ENCODE measurements at places on chromosomes 7 and 10.

GRCh38 chr7:138563808-138564207 lies 103.7 kb downstream of the TRIM24 start:
- DNase-seq = no peak

GRCh38 chr10:36880898-36881297 lies 244.5 kb upstream of the ANKRD30A start:
- peak; percentile 10 for DNase-seq

GRCh38 chr7:14766747-14767146 lies 135.8 kb downstream of the DGKB start:
- DNase-seq = no peak

DNA sequence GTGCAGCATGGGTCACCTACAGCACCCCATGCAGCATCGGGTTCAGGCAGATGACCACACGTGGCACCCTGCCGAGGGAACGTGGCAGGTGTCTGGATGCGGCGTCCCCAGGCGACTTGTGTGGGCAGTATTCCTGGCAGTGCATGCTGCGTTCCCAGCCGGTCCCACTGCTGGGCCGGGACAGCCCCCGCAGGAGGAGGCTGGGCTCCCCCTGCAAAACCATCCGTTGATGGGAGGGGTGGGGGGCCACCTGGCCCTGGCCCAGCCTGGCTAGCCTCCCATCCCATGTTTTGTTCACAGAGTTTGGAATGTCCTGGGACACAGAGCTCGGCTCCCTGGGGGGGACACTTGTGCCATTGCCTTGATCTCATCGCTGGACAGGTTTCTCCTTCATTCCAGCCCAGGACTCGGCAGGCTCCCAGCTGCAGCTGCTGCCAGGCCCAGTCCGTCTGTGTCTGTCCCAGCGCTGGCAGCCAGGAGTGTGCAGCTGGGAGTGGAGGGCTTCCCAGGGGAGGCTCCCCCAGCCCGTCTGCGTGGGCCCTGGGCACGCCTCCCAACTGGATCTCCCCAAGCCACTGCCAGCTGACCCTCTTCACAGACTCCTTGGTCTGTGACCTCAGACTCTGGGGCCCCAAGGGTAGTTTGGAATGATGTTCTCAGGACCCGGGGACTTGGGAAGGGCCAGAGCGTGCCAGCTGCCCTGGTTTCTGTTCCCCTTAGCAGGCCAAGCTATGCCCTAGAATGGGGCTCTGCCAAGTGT lies 32.6 kb downstream of the TMEM270 start:
- no peak for DNase-seq

DNA sequence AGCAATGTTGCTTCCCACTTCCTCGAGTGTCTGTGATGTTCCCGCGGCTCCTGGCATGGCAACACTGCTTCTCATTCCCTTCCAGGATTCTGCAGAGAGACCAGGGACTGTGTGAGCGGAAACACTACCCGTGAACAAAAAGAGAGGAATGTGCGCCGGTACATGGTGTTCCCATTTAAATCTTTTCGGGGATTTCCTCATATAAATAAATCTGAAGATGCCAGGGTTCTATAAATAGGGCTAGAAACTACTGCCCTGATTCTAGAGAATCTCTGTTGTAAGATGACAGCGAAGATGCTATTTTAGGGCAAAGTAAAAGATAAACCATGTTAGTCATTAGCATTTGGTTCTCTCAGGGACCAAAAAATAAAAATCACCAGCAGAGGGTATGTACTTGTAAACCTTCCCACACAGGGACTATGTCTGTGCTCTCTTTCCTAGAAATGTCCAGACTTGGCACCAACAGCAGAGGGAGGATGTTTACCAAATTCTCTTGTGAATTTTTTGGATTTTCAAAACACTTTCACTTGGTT lies 92.2 kb upstream of the DDC start:
- DNase-seq = no peak

DNA sequence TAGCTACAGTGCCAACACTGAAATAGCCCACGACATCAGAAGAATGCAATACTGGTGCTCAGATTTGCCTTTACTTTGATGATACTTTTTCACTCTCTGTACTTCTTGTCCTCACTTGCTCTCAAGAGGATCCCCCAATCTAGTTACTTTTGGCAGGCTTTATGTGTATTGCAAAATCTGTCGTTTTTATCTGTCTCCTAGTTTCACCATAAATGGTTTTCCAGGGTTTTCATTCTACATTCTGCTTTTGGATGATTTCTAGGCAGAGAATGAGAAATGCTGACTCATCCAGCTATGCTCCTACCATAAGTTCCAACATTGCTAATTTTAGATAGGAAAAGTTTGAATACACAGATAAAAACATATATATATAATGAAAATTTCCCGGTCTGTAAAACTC lies 659.5 kb upstream of the NRG3 start:
- DNase-seq = no peak

DNA sequence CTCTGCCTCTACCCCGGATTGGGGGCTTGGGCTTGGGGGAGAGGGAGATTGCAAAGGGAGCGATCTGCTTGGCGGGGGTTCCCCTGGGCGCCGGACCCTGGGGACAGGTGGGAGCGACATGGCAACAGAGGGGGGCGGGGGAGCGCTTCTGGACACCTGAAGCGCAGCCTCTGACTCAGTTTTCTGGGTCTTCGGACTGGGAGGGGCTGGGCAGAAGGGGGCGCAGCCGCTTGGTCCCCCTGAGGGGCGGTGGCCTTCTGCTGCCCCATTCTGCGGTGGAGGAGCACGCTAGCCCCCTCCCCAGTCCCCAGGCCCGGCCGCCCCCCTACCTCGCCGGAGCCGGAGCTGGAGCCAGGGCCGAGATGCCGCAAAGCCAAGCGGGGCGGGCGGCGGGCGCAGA lies 380 bp downstream of the NAT16 start:
- DNase-seq = no peak

DNA sequence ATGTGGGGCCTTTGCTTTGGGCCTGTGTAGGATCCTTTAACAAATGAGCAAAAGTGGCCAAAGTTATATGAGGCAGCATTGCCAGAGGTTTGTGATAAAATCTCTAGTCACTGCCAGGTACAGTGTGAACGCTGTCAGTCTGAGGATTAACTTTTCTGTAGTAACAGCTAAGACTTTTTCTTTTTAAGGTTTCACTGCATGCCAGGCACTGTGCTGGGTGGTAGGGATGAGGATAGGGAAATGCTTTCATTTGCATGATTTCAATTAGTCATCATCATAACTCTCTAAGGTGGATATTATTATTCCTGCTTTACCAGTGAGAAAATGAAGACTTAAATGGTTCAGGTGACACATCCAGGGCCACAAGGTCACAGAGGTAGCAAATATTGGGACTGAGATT lies 79.7 kb upstream of the BMPER start:
- DNase-seq = no peak

DNA sequence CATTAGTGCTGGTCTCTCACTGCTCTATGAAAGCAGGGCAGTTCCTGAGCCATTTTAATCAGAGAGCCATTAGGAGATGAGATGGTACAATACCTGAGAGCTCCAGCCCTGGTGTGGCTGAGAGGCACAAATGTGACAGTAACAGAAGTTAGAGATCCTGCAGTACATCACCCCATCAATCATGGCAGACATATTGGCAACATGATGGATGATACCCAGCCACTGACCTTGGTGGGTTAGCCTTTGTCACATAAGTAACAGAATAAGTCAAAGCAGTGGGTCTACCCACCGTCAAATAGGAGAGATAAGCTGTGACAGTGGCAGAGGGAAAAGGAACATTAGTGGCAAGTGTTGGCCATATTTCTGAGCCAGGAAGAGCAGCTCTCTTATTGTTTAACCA lies 53.3 kb upstream of the NXPH1 start:
- no peak for DNase-seq

- DNase-seq = no peak
These were observed 939 bp upstream of the VAX1 start for GRCh38 chr10:117138838-117139580.

- DNase-seq = no peak
These were observed 258.0 kb downstream of the ELFN1 start for GRCh38 chr7:1927937-1928644.

- DNase-seq = peak; percentile 47
These were observed 85.5 kb upstream of the LRRN3 start for GRCh38 chr7:111005445-111005844.

- no peak for DNase-seq
These were observed 164.9 kb upstream of the EEPD1 start for GRCh38 chr7:35988105-35988504.

DNA sequence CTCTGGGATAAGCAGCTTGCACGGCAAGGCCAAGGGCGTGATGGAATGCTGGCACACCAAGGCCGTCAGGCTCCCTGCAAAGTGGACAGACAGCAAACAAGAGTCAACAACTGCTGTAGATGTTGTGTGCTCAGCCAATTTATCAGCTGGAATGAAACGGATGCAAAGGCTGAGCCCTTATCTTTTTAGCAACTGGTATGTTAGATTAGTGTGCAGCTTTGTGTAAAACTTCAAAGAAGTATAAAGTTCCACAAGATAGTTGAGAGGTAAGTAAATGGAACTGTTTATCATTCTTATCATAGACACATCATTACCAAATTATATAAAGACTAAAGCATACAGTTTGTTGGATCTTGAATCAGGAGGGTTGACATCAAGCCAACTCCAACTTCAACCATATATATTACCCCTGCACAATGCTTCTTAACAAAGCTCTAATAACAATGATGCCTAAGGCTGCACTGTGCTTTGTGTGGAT lies 289.0 kb downstream of the TNS3 start:
- DNase-seq = no peak

- DNase-seq = no peak
These were observed 495.2 kb downstream of the GLRX3 start for GRCh38 chr10:130631142-130632096.

DNA sequence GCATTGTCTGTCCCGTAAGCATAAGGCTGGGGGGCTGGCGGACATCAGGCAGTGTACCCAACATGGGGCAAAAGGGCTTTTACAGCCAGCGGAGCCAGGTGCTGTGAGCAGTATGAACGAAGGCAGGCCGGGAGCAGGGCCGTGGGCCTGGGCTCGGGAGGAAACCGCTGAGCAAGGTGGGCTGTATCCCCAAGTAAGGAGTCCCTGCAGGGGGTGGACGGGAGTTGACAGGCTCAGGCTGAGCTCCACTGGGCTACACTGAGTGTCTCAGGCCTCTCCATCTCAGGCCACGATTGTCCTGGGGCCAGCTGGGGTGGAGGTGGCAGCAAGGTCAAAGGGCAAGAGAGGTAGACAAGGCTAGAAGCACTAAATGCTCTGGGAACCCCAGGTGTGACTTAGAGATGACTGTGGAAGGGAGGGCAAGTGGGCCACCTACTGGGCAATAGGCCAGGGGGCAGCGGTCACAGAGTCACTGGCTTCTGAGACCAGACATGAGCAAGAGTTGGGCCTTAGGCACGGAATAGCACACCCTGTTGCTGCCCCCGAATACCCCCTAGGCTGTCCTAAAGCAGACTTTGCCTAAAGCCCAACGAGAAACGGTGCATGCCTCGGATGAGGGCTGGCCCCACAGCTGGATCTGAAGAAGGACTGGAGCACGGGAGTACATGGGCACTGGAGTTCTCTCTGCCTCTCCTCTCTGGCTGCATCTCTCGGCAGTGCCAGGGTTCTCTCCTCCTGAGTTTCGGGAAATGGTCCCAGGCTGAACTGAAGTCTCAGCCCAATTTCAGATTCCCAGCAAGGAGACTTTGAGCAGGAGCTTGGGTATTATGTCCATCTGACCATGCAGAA lies 10.8 kb upstream of the RAMP3 start:
- DNase-seq = no peak

DNA sequence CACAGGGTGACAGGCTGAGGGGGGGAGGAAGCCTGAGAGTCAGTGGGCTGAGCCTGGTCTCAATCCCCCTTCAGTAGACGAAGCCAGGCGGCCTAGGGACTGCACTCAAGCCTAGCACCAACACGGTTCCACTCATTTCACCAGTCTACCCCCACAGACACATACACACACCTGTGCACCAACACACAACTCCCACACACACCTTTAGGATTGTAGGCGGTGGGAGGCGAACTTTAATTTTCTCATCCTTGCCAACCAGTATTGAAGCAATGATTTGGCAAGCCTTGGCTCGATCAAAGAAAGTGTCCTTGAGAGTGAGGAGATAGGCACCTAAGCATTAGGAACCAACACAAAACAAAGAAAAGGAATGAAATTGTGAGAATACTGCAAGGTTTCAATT lies 19.7 kb downstream of the POLR3A start:
- DNase-seq = no peak

GRCh38 chr7:114405427-114405826 lies 9.2 kb upstream of the FOXP2 start:
- DNase-seq = peak; percentile 28

- no peak for DNase-seq
These were observed 17.9 kb downstream of the EPC1 start for GRCh38 chr10:32329061-32329460.

- DNase-seq = no peak
These were observed 265.1 kb upstream of the IGFBP3 start for GRCh38 chr7:46186131-46186530.

- DNase-seq = no peak
These were observed 41.4 kb downstream of the TOMM7 start for GRCh38 chr7:22781230-22781711.

DNA sequence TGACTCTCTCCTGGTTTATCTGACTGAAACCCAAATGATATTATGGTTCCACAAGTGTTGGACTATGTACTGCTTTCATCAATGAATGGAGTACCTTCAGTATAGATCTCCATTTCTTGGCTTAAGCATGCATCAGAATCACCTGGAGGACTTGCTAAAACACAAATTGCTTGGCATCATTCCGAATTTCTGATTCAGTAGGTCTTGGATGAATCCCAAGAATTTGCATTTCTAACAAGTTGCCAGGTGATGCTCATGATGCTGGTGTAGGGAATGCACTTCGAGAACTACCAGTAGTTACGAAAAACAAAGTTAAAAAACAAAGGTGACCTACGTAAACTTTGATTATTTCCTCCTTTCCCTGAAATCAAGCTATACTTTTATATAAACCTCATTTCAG lies 119.0 kb upstream of the FEZF1 start:
- no peak for DNase-seq

GRCh38 chr10:57338823-57339558 lies 928.7 kb downstream of the IPMK start:
- peak; percentile 69 for DNase-seq

DNA sequence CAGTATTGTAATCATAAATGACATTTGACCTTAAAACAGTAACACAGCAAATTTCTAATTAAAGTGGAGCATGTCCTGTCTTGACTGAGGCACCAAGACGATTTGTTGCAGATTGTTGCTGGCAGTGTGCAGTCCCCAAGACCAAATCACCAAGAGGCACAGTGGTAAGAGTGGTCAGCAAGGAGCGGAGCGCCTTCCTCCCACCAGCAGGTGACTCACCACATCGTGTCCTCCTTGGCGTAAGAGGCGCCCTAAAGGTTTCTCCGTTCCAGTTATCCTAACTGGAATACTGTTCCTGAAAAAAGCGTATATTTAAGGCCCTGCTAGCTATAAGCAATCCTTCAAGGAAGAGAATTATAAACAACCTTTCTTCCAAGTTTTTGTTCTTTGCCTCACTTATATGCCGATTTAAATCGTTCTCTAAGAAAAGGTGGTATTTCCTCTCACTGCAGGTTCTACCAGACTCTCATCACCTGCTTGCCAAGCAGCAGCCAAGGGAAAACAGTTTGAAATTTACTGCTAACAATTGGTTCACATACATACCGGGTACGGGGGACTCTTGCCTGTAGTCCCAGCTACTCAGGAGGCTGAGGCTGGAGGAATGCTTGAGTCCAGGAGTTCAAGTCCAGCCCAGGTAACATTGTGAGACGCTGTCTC lies 10.7 kb upstream of the REPIN1 start:
- DNase-seq = no peak

GRCh38 chr10:79137826-79138225 lies 69.1 kb downstream of the ZMIZ1 start:
- DNase-seq = no peak

- DNase-seq = no peak
These were observed 22.5 kb downstream of the RNF133 start for GRCh38 chr7:122676466-122676865.
